Epithelial cell of proximal tubule (primary cell): ENCODE measurements at places on chromosomes 7 and 10. TPM values are rescaled to one million over a fixed set of nuclear protein-coding genes. Genes with fewer than 3 reads are reported as not detected.

DNA sequence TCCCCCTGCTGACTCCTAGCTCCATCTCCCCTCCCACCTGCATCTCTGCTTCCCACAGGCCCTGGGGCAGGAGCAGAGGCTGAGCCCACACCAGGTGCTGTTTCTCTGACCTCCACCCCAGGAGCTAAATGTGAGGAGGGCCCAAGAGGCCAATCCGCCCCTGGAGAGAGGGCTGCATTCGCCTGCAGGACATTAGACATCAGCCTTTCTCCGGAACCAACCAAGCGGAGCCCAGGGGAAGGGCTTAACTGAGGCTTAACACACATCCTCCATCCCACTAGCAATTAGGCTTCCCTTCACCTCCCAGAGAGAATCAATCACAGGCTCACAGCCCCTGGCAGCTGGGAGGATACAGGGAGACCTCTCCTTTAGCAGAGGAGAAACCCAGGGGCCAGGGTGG is 50.5 kb downstream of the SH3PXD2A start:
- DNase-seq = no peak

GRCh38 chr7:151673216-151673615 is 153.5 kb upstream of the RHEB start:
- no peak for DNase-seq

GRCh38 chr10:110200503-110200902 is 6.9 kb upstream of the MXI1 start:
- no peak for DNase-seq

DNA sequence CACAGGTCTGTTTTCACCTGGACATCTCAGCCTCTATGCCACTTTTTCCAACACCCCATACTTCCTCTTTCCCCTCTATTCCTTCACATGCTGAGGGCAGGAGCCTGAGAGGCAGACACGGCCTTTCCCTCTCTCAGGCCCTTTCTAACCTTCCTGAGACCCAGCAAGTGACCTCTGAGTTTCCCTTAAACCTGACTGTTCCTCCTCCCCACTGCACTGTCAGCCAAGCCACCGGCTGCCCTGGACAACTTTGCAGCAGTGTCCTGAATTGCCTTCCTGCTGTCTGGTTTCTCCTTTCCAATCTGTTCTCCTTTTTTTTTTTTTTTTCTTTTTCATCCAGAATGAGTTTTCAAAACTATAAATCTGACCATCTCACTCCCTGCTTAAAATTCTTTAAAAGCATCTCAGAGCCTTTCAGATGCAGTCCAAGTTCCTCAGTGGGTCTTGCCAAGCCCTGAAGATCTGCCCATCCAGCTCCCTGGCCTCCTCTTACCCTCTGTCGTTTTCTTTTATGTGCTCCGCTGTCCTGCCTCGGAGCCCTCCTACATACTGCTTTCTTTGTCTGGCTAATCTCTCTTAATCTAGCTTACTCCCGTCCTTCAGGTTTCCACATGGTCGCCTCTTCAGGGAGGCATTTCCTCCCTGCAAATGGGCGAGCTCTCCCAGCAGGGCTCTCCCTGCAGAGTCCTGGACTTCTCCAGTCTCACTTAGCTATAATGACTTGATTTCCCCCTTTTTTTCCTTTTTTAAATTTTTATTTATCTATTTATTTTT is 30.5 kb downstream of the SLC13A4 start:
- DNase-seq = no peak

DNA sequence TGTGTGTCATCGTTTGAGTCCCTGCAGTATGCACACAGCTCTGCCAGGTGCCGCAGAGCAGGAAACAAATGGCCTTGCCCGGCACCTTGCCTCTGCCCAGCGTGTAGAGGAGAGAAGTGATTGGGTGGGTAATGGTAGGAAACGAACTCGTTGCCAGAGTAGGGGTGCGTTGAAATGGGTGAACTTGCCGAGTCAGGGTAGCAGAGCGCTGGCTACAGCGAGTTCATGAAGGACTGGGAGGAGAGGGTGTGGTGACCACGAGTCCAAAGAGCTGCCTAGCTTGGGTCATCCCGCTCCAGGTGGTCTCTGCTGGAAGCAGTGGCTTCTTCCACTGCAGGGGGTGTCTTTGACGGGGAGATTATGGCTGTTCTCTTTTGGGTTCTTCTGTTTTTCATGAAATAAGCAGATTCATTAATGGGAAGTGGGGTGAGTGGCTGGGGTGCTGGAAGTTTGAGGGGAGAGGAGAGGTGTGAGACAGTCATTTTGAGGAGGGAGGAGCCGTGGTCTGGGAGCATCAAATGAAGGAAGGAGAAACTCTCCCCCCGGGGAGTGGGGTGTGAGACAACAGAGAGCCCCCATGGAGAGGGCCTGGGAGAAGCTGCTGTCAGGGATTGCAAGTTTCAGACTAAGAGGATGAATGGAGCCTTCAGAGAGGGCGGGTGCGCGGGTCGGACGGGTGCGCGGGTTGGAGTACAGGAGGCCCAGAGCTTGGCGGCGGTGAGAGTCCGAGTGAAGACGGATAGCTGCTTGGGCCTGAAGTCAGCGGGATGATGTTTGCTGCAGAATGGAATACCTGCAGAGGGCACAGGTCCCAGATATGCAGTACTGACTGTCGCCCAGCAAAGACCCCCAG is 26.2 kb downstream of the PPP2R2D start:
- no peak for DNase-seq

The MSANTD7 gene
- total RNA-seq = 12.1 and 13.2 TPM in 2 replicates

The C10orf67 gene
- total RNA-seq = 0.40 and 0.43 TPM in 2 replicates

The CLDN3 gene
- total RNA-seq = 29.7 and 85.9 TPM in 2 replicates

The SLC13A1 gene
- not detected in 2 replicates for total RNA-seq

The ALOX5 gene
- 1.7 and 4.7 TPM in 2 replicates for total RNA-seq

The ZNF777 gene
- total RNA-seq = 9.1 and 11.3 TPM in 2 replicates

The FRG2B gene
- total RNA-seq = not detected in 2 replicates

The GSTK1 gene
- 95.1 and 141 TPM in 2 replicates for total RNA-seq

The GHRHR gene
- total RNA-seq = not detected in 2 replicates
